ENCODE measurements at places on chromosomes 12 and 14. TPM values are rescaled to one million over a fixed set of nuclear protein-coding genes. Genes with fewer than 3 reads are reported as not detected.

The SDR9C7 gene
- total RNA-seq, result not detected

The LIN52 gene
- 9.2 TPM for total RNA-seq

The GON7 gene
- total RNA-seq, result 11.2 TPM

The RGS6 gene
- total RNA-seq, result not detected

The KRT72 gene
- not detected for total RNA-seq

The ARHGAP5 gene
- total RNA-seq, result 94.1 TPM

The TC2N gene
- total RNA-seq, result 0.77 TPM

The SELPLG gene
- total RNA-seq, result 1.00 TPM

The MGP gene
- total RNA-seq, result 45.0 TPM

The C14orf180 gene
- total RNA-seq, result not detected

The OLR1 gene
- not detected for total RNA-seq

The PROX2 gene
- total RNA-seq, result not detected

The NUBPL gene
- 14.9 TPM for total RNA-seq

The SAMD4A gene
- 20.2 TPM for total RNA-seq

The CCDC197 gene
- not detected for total RNA-seq

The OR6C4 gene
- not detected for total RNA-seq

The PIWIL1 gene
- not detected for total RNA-seq

The SLCO1B1 gene
- total RNA-seq, result not detected

The RAN gene
- total RNA-seq, result 639 TPM

The EXOC3L4 gene
- total RNA-seq, result 0.50 TPM

The SLC39A5 gene
- 1.00 TPM for total RNA-seq

The SLC6A15 gene
- 78.4 TPM for total RNA-seq

The TCL1A gene
- 0.12 TPM for total RNA-seq

The ENDOU gene
- total RNA-seq, result under 0.01 TPM

The CCDC88C gene
- 0.87 TPM for total RNA-seq

The WNT5B gene
- 96.5 TPM for total RNA-seq

The MIP gene
- not detected for total RNA-seq

The RBP5 gene
- 0.12 TPM for total RNA-seq

The ACSS3 gene
- total RNA-seq, result 16.2 TPM

The ATG101 gene
- total RNA-seq, result 102 TPM

The DHH gene
- total RNA-seq, result 0.12 TPM

The ZDHHC22 gene
- total RNA-seq, result not detected

The ASCL1 gene
- not detected for total RNA-seq

The SLC25A47 gene
- total RNA-seq, result not detected

The NFKBIA gene
- total RNA-seq, result 75.8 TPM

The RASSF8 gene
- total RNA-seq, result 118 TPM

The KRT7 gene
- 0.66 TPM for total RNA-seq

The RAD51AP1 gene
- 41.9 TPM for total RNA-seq

The RD3L gene
- total RNA-seq, result not detected

The SERPINA3 gene
- total RNA-seq, result 2.1 TPM

The SLC17A8 gene
- total RNA-seq, result not detected

The HOXC5 gene
- not detected for total RNA-seq

The HSPA2 gene
- 5.8 TPM for total RNA-seq

The FITM1 gene
- total RNA-seq, result not detected

The PLEK2 gene
- 8.7 TPM for total RNA-seq

The RPL10L gene
- total RNA-seq, result not detected

The MMP19 gene
- total RNA-seq, result 5.2 TPM

The CPM gene
- total RNA-seq, result 7.9 TPM

The AQP2 gene
- not detected for total RNA-seq

The FGF23 gene
- not detected for total RNA-seq

The CCND2 gene
- total RNA-seq, result 26.7 TPM

The KLHDC1 gene
- 3.0 TPM for total RNA-seq

The PTPRB gene
- total RNA-seq, result 3.1 TPM

The IL26 gene
- not detected for total RNA-seq

The SNRPF gene
- total RNA-seq, result 16.6 TPM

The CFAP251 gene
- 2.3 TPM for total RNA-seq
